ENCODE measurements at places on chromosomes 2 and 18. TPM values are rescaled to one million over a fixed set of nuclear protein-coding genes. Genes with fewer than 3 reads are reported as not detected.

HPCAL1 gene
- polyA plus RNA-seq, result 32.0 TPM

SCN1A gene
- polyA plus RNA-seq, result 0.22 TPM

LCT gene
- polyA plus RNA-seq, result not detected

AQP12B gene
- 0.18 TPM for polyA plus RNA-seq

SLC20A1 gene
- polyA plus RNA-seq, result 42.9 TPM

DSG4 gene
- not detected for polyA plus RNA-seq

COL6A3 gene
- 253 TPM for polyA plus RNA-seq

UGT1A5 gene
- not detected for polyA plus RNA-seq

ACP1 gene
- polyA plus RNA-seq, result 151 TPM

POMC gene
- polyA plus RNA-seq, result 7.3 TPM

TGFA gene
- 18.9 TPM for polyA plus RNA-seq

DSG2 gene
- 63.0 TPM for polyA plus RNA-seq

NEU2 gene
- polyA plus RNA-seq, result not detected

NEB gene
- 13.7 TPM for polyA plus RNA-seq

OTOF gene
- polyA plus RNA-seq, result 0.17 TPM

HS1BP3 gene
- 19.2 TPM for polyA plus RNA-seq

CFAP210 gene
- polyA plus RNA-seq, result 4.0 TPM

GAD1 gene
- 1.1 TPM for polyA plus RNA-seq

IL37 gene
- polyA plus RNA-seq, result not detected

PAX3 gene
- not detected for polyA plus RNA-seq

CD28 gene
- 2.3 TPM for polyA plus RNA-seq

FBLN7 gene
- polyA plus RNA-seq, result 11.0 TPM

DUSP11 gene
- 41.6 TPM for polyA plus RNA-seq

GKN2 gene
- not detected for polyA plus RNA-seq

MGAT4A gene
- polyA plus RNA-seq, result 31.6 TPM

RNF152 gene
- polyA plus RNA-seq, result 9.3 TPM

NEURL3 gene
- polyA plus RNA-seq, result 4.8 TPM

POTEC gene
- polyA plus RNA-seq, result not detected

TUBB8B gene
- polyA plus RNA-seq, result not detected

C2orf15 gene
- polyA plus RNA-seq, result 12.8 TPM

NPPC gene
- 0.44 TPM for polyA plus RNA-seq

RAMP1 gene
- 11.2 TPM for polyA plus RNA-seq

NOSTRIN gene
- 26.3 TPM for polyA plus RNA-seq

HOXD11 gene
- polyA plus RNA-seq, result 59.2 TPM

ZNF521 gene
- polyA plus RNA-seq, result 39.6 TPM

DYSF gene
- polyA plus RNA-seq, result 18.2 TPM

Data from right renal pelvis (tissue), 4 donors.